ENCODE measurements at places on chromosomes 5 and 9. TPM values are rescaled to one million over a fixed set of nuclear protein-coding genes. Genes with fewer than 3 reads are reported as not detected.
A peak's percentile ranks its signal among the peaks of the same experiment; 100 is the strongest.

ROR2 gene
- 0.43 TPM for total RNA-seq

GRCh38 chr5:152595405-152595804 is 190.3 kb upstream of the NMUR2 start:
- DNase-seq = no peak

HAPLN1 gene
- not detected for total RNA-seq

DNA sequence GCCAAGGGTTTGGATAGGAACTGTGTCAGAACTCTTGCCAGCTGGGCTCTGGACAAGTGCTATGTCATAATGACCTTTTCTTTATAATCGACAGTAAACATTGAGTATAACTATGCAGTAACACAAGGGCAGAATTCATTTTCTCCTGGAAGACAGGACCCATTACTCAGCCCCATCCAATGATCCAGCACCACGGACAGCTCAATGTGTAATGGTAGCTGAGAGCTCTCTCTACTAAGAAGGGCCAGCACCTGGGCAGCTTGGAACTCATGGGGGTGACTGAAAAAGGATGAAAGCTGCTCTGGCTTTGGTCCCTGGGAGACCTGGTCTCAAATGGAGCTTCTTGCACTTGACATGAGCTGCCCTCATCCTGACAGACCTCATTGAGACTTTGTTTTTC is 347.8 kb downstream of the TRIM32 start:
- DNase-seq = no peak

- DNase-seq = peak; percentile 92
Observed at GRCh38 chr5:157603333-157604190, 28.0 kb upstream of the ADAM19 start.

DNA sequence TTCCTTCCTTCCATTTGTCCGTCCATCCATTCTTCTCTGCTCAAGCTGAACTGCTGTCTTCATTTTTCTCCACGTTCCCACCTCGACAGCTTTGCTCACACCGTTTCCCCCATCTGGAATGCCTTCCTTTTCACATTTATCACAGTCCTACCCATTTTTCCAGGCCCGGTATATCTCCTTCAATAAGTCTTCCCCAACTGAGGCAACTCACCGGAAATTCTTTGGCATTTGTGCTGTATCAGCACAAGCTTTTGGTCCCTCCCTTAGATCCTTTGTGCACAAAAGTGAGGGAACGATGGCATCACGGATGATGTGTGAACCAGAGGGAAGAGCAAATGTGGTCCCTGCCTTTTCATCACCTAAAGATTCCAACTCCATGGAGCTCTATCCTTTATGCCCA is 45.6 kb upstream of the INSYN2B start:
- no peak for DNase-seq

DNA sequence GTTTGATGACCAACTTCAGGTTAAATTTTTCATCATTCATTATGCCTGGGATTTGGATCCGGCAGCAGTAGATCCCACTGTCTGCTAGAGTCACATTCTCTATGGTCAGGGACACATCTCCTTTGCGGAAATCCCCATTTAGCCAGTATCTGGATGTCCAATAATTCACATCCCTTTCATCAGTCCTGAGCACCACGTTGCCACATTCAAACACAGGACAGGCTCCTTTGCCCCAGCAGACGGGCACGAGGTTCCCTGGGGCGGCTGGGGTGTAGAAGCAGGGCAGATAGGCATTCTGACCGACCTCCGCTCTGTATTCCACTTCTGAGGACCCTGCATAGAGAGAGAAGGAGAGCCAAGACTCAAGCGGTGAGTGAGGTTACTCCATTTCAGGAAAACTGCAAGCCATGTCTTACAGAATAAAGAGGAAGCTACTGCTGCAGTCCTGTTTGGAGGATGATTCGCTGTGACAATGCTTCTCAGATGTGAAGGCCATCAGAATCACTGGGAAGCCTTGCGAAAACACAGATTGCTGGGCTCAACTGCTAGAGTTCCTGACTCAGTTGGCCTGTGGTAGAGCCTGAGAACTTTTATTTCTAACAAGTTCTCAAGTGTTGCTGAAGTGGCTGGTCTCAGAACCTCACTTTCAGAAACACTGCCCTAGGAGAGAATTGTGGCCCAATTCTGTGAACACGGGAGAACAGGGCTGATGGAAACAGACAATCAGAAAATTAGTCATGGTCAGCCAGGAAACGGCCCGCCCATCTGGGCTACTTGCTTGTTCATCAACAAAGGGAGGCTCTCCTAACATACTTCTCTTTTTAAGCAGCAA is 2.0 kb downstream of the HAVCR2 start:
- peak; percentile 71 for DNase-seq

- DNase-seq = no peak
Observed at GRCh38 chr9:37996819-37997217, 72.2 kb downstream of the SHB start.

KDM4C gene
- total RNA-seq = 36.4 TPM

DNA sequence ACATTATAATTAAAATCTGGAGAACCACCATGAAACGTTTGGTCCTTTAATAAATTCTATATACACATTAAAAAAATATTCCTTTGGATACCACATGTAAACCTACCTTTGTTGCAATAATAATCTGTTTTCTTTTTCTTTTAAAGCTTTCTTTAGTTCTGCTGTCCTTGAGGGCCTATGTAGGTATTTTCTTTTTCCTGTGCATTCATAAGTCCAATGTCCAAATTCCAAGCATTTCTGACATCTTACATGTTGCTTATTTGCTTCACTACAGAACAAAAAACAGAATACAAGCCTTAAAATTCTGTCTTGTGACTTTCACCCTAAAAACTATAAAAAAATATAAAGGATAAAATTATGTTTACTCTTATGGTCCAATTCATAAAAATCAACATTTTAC is 19.7 kb downstream of the ZCCHC10 start:
- no peak for DNase-seq

- no peak for DNase-seq
Observed at GRCh38 chr5:77337686-77338085, 127.2 kb downstream of the PDE8B start.

DNA sequence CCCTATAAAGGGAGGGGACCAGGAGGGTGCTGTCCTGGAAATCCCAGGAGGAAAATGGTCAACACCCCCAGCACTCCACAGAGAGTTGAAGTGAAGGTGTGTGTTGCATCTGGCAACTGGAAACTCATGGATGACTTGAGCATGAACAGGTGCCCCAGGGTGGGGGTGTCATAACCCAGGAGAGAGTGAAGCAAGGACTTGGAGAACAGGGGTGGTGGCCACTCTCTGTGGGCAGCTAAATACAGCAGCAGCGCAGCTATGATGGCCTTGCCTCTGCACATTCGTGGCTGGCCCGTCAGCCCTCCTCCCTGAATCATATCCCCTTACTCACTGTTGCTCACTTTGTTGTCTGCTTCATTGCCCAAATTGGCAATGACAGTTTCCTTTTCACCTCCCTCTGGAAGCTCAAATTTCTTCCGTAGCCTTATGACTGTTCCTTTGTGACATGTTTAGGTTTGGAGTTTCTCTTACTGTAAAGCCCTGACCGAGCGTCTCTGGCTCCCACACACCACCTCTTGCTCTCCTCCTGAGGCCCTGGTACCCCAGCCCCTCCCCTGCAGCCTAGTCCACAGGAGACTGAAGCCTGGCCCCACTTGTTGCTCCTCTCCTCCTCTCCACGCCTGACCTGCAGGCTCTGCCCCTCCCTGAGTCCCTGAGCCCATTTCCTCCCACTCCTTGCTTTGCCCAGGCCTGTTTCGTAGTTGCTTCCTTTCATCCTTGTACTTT is 185.8 kb downstream of the CD180 start:
- DNase-seq = no peak

GRCh38 chr5:134227259-134227658 is 1.4 kb upstream of the PPP2CA start:
- DNase-seq = peak; percentile 68

- peak; percentile 50 for DNase-seq
Observed at GRCh38 chr5:146440353-146440752, 6.8 kb upstream of the TCERG1 start.

- no peak for DNase-seq
Observed at GRCh38 chr9:37410969-37411785, 11.3 kb upstream of the GRHPR start.
